GM19239 (cell line): ENCODE measurements at places on chromosomes 11 and 22.
A peak's percentile ranks its signal among the peaks of the same experiment; 100 is the strongest.

DNA sequence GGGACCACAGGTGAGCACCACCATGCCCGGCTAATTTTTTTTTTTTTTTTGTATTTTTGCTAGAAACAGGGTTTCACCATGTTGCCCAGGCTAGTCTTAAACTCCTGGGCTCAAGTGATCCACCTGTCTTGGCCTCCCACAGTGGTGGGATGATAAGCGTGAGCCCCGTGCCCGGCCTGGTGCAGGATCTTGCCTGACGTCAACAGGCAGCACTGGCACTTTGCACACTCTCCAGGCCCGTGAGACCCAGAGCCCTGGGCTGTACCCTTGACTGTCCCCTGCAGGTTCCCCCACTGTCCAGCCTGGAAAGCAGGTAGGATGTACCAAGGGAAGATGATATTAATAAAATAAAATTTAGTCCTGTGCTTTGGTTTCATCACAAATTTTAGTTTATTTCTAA, 29.1 kb upstream of the PANX2 start:
- DNase-seq: no peak

DNA sequence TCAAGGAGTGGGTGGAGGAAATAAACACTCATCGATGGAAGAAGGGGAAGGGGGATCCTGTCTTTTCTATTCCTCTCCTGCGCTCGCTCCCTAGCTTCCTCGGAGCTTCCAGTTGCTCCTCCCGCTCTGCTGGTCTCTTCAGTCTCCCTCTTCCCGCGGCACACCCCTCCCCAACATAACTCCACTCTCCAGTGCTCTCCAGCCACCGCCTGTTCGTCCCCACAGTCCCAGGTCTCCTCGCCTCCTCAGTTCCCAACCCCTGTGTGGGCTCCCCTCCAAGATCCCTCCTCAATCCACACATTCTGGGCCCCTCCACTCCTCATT, 438 bp downstream of the ZW10 start:
- DNase-seq: no peak

DNA sequence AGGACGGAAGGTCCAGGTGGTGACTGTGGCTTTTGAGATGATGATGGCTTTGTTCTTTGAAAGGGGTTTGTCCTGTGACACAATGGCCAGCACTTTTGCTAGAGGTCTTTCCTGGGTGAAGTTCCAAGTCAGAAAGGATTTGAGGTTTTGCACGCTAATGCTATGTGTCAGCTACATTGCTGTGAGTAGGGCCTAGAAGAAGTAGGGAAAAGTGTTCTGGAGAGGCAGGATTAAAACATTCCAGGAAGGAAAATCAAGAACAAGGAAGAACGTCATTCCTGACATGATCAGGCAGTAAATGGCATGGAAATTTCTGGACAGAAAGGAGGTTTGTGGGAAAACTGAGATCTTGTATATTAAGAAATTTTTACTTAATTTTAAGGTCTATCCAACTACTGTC, 290.7 kb downstream of the NTM start:
- no peak for DNase-seq

- no peak for DNase-seq
Observed at GRCh38 chr11:74357449-74357848, 40.8 kb downstream of the PGM2L1 start.

DNA sequence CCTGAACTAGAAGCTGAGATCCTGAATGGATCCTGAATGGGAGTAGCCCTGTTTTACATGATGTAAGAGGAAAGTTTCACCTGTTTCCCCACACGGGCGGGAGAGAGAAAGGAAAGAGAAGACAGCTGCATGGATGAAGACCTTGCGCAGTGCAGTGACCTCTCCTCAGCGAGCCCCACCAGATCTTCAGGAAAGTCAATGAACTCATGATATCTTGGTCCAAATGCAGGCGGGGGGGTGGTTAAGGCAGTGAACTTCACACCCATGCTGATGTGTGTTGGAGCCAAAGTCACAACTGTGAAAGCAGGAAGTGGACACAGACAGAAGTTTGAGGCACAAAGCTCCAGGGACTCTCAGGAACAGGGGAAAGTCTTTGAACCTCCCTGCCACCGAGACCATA, 8.6 kb upstream of the FJX1 start:
- DNase-seq: no peak

DNA sequence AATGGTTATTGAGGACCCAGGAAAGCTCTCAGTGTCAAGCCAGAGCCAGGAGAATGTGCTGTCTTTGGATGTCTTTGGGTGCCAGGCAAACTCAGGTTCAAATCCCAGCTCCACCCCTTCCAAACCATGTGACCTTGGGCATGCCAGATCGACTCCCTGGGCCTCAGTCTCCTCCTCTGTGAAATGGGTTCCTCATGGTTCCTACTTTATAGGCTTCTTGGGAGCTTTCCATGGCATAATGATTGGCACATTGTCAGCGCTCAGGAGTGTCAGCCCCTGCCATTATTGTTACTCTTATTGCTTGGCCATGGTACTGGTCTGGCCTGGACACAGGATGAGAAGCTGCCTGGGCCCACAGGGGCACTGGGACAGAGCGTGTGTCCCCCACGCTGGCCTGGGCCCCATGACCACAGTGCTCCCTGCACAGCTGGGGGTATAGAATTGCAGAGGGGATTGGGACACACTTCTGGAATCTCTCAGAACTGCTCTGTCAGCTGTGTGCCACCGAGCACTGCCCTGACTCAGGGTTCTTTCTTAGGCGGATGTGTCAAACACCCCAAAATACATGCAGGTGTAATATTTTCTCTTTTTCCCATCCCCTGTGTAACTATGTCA, 37.6 kb upstream of the CRYBB3 start:
- DNase-seq: no peak

DNA sequence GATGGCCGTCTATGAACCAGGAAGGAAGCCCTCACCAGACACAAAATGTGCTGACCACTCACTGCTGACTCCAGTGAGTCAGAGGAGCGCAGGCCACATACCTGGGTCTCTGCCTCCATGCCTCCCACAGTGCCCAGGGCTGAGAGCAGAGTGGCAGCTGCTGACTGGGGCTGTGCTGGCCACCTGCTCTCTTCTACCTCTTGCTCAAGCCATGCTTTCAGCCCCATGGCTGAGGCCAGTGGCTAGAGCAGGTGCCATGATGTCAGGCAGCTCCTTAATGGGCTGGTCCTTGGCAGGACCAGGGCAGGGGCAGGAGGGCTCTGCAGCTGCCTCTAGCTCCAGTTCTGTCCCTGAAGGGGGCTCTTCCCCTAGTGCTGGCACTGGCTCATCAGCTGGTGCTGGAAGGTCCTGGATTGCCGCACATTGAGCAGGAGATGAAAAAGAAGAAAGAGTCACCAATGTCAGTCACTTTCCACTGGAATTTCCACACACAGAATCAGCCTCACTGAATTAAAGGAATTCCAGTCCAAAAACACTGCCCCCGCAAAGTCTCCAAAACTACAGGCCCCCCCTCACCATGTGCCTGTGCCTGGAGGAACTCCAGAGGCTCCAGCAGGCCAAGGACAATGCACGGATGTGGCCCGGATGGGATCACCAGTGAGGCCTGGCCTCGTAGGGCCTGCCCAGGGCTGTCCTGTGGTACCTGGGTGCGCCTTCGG, 86.4 kb downstream of the GGTLC2 start:
- no peak for DNase-seq

DNA sequence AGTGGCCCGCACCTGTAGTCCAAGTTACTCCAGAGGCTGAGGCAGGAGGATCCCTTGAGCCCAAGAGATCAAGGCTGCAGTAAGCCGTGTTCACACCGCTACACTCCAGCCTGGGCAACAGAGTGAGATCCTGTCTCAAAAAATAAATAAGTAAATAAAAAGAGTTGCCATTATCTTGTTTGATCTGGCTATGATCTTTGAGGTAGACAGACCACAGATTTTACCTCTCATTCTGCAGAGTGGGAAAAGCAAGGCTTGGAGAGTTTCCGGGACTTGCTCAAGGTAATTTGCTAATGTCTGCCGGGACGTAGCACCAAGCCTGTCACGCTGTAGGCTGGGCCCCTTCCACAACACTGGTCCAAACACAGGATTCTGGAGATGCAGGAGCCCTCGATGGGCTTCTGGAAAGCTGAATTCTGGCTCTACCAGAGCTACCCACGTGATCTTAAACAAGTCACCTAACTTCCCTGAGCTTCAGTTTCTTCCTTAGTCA, 6.8 kb downstream of the GRAP2 start:
- DNase-seq: no peak

DNA sequence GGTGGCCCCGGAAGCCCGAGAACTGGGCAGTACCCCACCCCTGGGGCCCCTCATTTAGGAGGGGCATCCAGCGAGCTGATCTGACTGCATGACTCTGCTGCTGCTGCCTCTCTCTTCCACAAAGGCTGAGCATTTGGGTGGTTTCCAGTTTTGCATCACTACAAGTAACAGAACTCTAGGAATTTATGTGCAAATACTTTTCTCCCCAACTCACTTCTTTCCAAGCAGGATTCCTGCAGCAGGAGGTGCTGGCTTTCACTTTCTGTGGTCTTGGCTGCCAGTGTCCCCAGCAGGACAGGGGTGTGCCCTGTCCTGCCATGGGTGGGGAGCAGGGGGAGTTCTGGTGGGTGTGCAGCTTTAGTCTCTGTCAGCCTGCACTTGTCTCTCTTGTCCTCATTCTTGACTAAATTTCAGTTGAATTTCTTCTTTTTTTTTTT, 21.2 kb downstream of the UPB1 start:
- DNase-seq: no peak

DNA sequence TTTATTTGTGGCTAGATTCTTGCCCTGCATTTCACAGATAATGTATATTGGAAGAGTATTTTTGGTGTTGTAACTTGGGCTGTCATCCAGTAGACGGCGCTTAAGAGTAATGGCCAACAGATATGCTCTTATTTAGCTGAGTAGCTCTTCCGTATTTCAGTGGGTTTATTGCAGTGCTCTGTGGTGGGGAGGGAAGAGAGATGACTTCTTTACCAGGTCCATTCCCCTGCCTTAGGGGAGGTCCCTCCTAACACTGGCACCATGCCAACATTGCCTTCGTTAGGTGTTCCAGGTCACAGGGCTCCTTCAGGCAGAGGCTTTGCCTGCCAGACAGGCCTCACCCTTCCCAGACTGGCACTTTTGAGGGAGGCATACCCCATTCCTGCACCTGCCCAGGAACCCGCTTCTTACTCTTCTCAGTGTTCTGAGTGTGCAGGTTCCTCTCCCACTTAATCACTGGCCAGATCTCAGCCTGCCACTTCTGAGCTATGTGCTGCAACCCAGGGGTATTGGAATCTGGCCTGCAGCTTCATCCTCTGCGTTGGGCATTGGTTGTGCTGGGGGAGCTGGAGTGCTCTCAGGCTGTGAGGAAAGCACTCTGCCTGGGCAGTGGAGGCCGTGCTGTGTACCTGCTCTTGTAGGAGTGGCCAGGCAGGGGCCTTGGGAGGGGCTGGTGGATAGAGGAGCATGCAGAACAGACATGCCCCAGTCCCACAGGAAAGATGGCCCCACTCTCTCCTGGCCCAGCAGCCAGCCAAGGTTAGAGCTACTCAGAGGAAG, 29.4 kb upstream of the SLN start:
- peak; percentile 8 for DNase-seq

GRCh38 chr11:15911377-15912044, 444.8 kb downstream of the SOX6 start:
- no peak for DNase-seq

DNA sequence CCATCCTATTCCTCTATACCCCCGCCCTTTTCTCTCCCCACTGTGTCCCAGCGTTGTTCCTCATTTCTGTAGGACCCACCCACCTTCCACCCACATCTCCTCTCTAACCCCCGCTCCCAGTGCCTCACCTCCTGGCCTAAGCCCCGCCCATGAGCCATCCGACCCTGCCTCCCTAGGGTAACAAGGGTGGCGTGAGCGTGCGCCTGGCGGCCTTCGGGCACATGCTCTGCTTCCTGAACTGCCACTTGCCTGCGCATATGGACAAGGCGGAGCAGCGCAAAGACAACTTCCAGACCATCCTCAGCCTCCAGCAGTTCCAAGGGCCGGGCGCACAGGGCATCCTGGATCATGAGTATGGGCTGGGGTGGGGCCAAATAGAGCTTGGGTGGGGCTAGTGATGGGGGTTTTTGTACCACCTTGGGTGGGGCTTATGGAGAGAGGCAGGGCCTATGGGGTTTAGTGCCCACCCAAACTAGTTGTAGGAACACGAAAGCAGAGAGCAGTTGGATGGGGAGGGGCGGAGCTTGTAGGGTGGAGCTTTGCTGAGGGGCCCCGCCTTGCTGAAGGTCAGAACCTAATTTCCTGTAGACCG, 4.5 kb downstream of the INPP5J start:
- DNase-seq: no peak

DNA sequence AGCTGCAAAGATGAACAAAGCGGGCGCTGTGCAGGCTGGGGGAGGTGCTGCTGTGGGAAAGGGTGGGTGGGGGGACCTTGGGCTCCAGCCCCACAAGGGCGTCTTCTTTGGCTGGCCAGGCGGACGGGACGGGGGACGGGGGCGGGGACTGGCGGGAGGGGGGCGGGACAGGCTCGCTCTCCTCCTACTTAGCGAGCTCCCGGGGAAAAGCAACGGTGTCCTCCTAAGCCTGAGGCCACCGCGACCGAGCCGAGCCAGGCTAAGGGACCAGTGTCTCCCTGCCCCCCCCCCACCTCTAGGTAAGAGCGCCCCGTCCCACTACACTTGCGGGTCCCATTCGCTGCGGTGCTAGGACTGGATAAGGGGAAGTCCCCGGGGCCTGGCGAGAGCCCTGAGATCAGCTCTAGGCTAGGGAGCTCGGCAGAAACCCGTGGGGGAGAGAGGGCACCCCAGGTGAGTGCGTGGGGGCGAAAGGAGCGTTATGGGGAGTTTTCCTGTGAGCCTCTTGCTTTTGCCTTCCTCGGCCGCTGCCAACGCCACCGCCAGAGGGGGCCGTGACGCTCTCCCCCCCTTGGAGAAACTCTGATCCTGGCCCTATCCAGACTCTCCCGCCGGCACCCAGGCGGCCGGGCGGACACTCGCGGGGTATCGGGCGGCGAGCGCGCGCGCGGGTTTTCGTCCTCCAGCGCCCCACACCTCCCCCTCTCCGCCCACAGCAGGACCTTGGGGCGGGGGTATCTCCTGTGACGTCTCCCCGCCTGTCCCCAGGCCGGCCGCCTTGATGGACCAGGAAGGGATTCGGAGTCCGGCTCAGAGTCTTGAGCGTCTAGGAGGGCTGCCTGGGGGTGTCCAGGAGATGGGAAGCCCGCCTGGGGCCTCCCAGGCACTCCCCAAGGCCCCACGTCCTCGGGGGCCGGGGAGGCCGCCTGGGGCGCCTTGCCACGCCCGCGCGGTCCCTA, at the start of gene PHLDB1:
TSS of gene PHLDB1 (plus strand) at position 215 of the 959 bp plus-strand sequence. CDS start 6,222 bp downstream, outside the sequence.
- DNase-seq: no peak

GRCh38 chr22:33002035-33002434, 56.1 kb downstream of the SYN3 start:
- DNase-seq: no peak

DNA sequence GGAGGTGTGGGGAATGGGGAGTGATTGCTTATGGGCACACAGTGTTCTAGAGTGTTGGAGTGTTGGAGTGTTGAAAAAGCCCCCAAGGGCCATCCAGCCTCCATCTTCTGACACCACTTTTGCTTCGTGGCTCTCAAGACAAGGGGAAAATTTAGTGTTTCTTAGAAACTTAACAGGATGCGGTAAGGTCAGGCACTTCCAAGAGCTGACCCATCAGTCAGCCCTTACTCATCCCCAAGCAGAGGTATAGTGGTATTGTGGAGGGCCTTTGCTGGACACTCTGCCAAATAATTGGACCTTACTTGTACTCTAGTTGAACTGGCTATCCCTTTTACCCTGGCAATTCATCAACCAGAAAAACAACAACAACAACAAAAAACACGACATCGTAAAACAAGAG, 14.8 kb upstream of the ALDH3B2 start:
- no peak for DNase-seq
